NCI-H774 (cell line): ENCODE measurements at places on chromosomes 11 and 22.
A peak's percentile ranks its signal among the peaks of the same experiment; 100 is the strongest.

DNA sequence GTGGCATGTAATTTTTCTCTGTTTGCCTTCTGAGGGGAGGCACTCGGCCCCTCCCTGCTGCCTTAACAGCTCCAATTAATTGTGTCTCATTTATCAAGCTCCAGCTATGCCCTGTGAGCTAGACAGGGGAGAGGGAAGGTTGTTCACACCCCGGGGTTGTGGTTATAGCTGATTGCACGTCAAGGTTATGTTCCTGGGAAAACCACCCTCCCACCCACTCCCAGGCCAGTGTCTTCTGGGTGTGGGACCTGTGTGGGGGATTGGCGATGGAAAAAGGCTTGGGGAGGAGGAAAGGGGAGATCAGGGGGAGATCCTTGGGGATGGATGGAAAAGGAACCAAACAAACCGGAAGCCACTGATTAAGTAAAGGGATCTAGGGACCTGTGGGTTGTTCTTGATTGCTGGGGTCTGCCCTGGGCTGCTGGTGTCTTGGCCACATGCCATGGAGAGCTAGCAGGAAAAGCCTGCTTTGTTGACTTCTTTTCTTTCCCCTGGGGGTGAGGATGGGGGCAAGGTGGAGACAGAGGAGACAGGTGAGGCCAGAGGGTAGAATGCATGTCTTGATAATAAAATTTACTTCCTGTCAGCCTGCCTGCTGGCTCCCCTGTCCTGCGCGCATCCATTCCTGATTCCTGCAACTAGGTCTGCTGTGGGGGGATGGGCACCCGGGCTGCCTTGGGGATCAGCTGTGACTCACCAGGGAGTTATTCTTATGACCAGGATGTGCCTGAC is 13.5 kb upstream of the SORL1-AS1 start:
- DNase-seq = peak; percentile 66

GRCh38 chr11:26702406-26702805 is 19.5 kb downstream of the SLC5A12 start:
- no peak for DNase-seq

DNA sequence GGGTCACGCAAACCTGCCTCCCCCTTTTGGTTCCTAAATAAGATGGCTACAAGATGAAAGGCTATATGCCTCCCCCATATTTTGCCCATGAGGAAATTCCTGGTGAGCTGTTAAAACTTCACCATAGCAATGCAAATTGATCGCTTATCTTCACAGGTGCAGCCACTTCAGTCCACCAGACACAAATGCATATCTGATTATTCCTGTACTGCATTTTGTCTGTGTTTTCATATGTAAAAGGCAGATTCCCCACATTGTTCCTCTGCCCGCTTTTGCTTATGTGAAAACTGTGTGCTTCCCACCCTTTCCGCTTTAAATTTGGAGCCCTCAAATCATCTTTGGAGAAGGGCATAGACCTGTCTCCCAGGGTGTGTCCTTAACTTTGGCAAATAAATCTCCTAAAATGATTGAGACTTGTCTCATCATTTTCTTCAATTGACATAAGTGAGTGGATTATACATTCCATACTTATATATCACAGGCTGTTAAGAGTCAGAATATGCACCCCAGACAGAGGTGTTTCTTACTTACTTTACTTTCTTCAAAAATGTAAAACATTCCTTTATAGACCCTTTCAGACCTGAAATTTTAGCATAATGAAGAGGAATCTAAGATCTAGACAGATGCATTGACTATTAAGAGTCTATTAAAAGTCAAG is 116.4 kb downstream of the CASP12 start:
- DNase-seq = no peak

DNA sequence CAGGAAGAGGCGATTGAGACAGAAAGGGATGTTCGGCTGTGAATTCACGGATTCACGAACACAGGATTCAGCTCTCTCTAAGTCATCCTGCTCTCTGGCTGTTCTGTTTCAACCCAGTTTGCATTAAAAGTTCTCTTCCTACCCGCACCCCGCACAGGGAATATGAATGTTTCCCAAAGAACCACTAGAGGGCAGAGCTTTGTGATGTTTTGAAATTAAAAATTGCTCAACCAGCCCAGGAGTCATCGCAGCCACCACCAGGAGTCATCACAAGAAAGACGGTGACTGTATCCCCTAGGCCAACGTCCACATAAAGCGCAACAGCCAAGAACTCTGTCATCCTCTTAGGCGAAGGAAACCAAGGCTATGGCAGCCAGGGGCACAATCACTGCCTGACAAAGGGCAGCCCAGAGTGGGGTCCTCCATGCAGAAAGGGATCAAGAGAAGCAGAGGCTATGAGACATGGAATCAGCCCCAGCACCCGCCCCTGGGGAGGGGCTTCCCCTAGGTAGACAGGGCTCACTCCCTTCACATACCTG is 122.4 kb downstream of the WT1 start:
- DNase-seq = no peak

DNA sequence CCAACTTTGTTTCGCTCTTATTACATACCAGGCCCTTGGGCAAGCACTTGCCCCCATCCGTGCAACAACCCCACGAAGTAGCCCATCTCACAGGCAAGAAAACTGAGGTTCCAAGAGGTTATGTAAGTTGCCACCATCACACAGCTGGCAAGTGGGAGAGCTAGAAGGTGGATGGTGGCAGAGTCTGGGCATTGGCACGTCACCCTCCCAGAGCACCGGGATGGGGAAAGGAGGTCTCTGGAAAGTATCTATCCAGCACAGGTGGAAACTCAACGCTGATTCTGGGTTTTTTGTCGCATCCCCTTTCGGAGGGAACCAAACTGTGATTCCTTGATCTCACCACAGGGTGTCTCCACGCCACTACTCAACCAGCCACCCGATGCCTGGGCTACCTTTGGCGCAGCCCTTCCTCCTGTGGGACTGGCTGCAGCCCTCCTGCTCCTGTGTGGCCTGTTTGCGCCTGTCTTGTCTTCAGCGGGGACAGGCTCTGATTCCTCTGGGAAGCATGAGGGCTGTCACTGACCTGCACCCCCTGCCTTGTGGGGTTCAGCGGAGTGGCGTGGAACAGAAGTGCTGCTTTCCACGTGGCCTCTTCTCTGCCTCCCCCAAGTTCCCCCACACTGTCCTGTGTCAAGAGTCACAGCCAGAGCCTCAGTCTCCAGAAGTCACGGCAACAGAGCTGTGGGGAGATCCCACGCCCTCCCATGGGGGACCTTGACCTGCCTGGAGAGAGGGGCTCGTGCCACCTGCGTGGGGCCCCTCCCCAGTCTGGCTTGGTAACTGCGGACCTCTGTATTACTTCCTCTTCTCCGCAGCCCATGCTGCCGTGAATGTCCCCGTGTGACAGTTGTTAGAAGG is 34.4 kb upstream of the TRIM29 start:
- DNase-seq = peak; percentile 6
